ENCODE measurements at places on chromosomes 2 and 18. TPM values are rescaled to one million over a fixed set of nuclear protein-coding genes. Genes with fewer than 3 reads are reported as not detected.

GRCh38 chr2:152468899-152469692, 134.1 kb downstream of the FMNL2 start:
- H3K4me3 ChIP-seq = no peak overlapping the region
- H3K27ac ChIP-seq = no peak overlapping the region
- no peaks in the 10 kb centered on the region for H3K36me3 ChIP-seq
- H3K4me1 ChIP-seq = peaks cover 66% of the 10 kb centered on the region

Gene FBXO15
- 0.29 TPM for total RNA-seq

- H3K27ac ChIP-seq = no peak overlapping the region
- H3K36me3 ChIP-seq = no peaks in the 10 kb centered on the region
- H3K4me3 ChIP-seq = no peak overlapping the region
- no peaks in the 10 kb centered on the region for H3K4me1 ChIP-seq
- no peaks in the 10 kb centered on the region for H3K27me3 ChIP-seq
Measured at GRCh38 chr2:80061881-80062280, 242.7 kb downstream of the LRRTM1 start.

Gene HDAC4
- 15.5 TPM for total RNA-seq

DNA sequence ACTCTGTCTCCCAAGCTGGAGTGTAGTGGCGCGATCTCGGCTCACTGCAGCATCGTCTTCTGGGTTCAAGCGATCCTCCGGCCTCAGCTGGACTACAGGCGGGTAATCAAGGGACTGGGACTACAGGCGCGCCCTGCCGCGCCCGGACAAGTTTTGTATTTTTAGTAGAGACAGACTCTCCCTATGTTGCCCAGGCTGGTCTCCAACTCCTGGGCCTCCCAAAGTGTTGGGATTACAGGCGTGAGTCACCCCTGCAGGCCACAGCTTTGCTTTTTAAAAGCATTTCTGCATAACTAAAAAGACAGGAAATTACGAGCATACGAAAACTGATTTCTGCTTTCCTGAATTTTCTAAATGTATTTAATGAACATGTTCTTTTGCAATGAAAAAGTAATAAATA, 916 bp upstream of the OSBPL1A start:
- H3K27me3 ChIP-seq = no peaks in the 10 kb centered on the region
- no peak overlapping the region for H3K27ac ChIP-seq
- DNase-seq = peak; percentile 0
- H3K4me1 ChIP-seq = 0 out of 2 replicates have a peak, but pooled peaks cover 4% of the 10 kb centered on the region

Measured in Caco-2 (cell line).